ENCODE measurements at places on chromosomes 7 and 10. TPM values are rescaled to one million over a fixed set of nuclear protein-coding genes. Genes with fewer than 3 reads are reported as not detected.

- no peaks in the 10 kb centered on the region for H3K27me3 ChIP-seq
- no peak for DNase-seq
- peaks cover 15% of the 10 kb centered on the region for H3K36me3 ChIP-seq
- no peak overlapping the region for H3K4me3 ChIP-seq
Observed at GRCh38 chr7:85734823-85735222, 548.0 kb upstream of the SEMA3D start.

- H3K4me1 ChIP-seq = peaks cover 6% of the 10 kb centered on the region
- H3K27ac ChIP-seq = no peak overlapping the region
- H3K27me3 ChIP-seq = peaks cover 86% of the 10 kb centered on the region
- DNase-seq = peak; percentile 73
- no peak overlapping the region for H3K4me3 ChIP-seq
- H3K36me3 ChIP-seq = no peaks in the 10 kb centered on the region
Observed at GRCh38 chr7:150986099-150986512, 4.7 kb upstream of the NOS3 start.

DNA sequence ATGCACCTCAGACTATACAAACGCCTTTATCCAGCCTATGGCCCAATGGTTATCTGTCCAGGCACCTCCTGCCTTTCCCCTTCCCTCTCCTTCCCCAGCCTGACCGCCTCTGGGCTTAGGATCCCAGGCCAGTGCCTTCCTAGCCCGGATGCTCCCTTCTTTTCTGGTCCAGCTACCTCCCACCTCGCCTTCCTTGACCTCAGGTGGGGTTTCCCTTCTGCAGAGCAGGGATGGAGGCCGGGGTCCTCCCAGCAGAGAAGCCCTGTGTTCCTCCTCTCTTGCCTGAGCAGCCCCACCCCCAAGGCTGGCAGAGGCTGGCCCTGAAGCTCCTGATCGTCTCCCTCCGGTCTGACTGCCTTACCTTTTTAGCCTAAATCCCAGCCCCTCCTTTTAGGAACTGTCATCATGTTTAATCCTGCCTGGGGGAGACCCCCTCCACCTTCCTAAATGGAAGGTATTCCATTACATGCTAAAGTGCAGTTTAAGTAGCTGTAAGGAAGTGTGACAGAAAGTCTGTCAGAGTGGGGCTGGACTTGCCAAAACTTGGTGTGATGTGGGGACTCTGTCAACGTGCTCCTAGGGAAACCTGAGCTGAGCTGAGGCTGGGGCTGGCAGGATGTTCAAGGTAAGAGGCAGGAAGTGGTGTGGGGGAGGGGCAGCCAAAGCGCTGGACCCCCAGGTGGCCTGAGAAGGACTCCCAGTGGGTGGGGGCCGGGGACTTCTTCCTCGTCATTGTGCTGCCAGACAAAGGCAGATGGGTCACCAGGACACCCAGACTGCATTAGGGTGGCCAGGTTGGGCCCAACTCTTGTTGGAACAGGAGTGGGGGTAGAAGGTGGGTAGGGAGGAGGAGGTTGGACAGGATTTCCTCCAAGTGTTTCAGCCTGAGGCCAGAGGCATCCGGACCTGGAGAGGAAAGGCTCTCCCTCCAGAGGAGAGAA, 39.5 kb downstream of the LBX1 start:
- no peak for DNase-seq
- H3K27me3 ChIP-seq = peaks cover 32% of the 10 kb centered on the region
- H3K4me3 ChIP-seq = no peak overlapping the region
- H3K36me3 ChIP-seq = no peaks in the 10 kb centered on the region

DNA sequence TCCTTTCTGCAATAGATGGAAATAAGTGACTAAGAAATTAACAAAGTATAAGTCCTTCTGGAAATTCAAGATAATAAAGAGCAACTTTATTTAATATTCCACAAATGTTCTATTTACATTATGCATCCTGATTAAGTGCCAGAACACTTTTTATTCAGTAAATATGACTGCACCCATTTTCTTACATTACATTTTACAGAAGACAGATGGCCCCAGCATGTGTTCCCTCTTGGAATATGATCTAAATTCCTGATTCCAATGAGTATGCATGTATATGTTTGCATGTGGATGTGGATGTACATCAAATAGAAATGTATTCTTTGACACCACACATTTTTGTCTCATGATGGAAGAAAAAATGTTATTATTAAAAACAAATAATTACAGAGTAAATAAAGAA, 628.7 kb upstream of the SEMA3D start:
- DNase-seq = no peak
- H3K36me3 ChIP-seq = no peaks in the 10 kb centered on the region
- H3K4me1 ChIP-seq = no peaks in the 10 kb centered on the region
- H3K27me3 ChIP-seq = no peaks in the 10 kb centered on the region
- no peak overlapping the region for H3K4me3 ChIP-seq

DNA sequence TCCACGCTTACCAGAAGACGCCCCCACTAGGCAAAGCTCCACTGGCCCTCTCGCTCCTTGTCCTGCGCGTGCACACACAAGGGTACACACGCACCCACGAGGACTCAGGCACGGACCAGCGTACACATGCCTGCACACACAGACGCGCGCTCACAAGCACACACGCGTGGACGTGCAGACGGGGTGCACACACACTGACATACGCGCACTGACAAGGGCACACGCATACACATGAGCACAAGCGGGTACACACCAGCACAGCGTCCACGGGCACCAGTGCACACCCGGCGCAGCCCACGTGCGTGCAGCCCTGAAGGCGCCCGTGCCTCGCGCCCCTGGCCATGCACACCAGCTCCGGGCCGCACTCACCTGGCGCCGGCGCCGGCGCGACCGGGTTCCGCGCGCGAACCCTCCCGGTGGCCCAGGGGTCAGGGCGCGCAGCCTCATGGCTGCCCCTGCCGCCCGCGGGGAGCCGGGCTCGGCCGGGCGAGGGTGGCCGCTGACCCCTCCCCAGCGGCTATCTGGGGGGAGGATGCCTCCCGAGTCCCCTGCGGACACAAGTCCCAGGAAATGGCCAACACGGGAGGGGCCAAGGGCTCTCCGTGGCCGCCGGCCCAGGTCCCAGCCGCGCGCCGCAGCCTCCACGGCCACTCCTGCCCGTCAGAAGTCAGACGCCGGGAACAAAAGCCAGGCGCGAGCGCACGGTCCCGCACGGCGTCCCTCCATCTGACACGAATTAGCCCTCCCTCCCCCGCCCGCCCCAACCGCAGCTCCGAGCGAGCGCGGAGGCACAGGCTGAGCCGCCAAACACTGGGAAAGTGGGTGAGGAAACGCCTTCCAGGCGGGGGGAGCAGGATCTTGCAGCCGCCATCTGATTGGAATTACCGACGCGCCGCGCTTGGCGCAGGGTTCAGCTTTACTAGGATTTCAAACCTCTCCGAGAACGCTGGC, 45.0 kb downstream of the TNS3 start:
- peak; percentile 63 for DNase-seq
- H3K27ac ChIP-seq = peak overlapping the region; percentile 96
- H3K4me1 ChIP-seq = peaks cover 83% of the 10 kb centered on the region
- peaks cover 3% of the 10 kb centered on the region for H3K36me3 ChIP-seq
- H3K27me3 ChIP-seq = no peaks in the 10 kb centered on the region
- H3K4me3 ChIP-seq = peak overlapping the region; percentile 77

- H3K27me3 ChIP-seq = peaks cover 4% of the 10 kb centered on the region
- H3K4me3 ChIP-seq = no peak overlapping the region
- H3K4me1 ChIP-seq = no peaks in the 10 kb centered on the region
- no peak overlapping the region for H3K27ac ChIP-seq
Observed at GRCh38 chr10:131226446-131227162, 84.9 kb downstream of the TCERG1L start.

- H3K4me3 ChIP-seq = no peak overlapping the region
- no peak overlapping the region for H3K27ac ChIP-seq
- no peaks in the 10 kb centered on the region for H3K4me1 ChIP-seq
Observed at GRCh38 chr10:70533189-70533558, 54.6 kb downstream of the PALD1 start.

GRCh38 chr10:3951993-3952392, 167.0 kb upstream of the KLF6 start:
- peak overlapping the region; percentile 25 for H3K27ac ChIP-seq
- H3K36me3 ChIP-seq = no peaks in the 10 kb centered on the region
- DNase-seq = no peak

DNA sequence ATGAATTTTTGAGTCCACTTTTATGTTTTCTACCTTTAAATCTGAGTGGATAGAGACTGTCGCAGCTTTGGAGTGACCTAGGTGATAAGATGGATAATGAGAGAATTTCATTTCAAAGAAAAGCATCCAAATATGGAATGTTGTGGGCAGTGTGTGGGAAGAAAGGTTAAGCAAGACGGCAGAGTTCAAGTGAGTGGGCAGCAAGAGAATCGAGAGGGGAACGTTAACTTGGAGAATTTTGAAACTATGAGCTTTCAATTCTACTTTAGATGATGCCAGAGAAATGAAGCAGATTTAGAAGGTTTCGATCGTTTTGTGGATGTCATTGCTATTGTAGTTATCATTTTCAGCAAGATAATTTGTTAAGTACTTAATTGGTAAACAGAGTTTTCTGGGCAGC, 73.0 kb downstream of the XRCC2 start:
- no peak overlapping the region for H3K27ac ChIP-seq
- H3K4me1 ChIP-seq = no peaks in the 10 kb centered on the region
- H3K4me3 ChIP-seq = no peak overlapping the region
- H3K36me3 ChIP-seq = no peaks in the 10 kb centered on the region
- H3K27me3 ChIP-seq = no peaks in the 10 kb centered on the region
- DNase-seq = no peak

DNA sequence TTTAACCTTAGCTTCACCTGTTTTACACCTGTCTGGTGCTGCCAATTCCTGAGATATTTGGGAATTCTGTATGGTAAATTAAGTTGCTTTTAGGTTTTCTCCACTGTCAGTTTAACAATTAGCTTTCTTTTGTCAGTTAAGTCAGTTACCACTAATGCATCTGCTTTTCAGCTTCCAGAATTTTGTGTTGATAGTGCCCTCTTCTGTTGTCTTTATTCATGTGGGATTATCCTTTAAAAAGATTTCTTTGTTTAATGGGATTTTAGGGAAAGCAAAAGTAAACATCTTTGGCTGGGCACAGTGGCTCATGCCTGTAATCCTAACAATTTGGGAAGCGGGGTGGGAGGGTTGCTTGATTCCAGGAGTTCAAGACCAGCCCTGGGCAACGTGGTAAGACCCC, 8.1 kb downstream of the TFAM start:
- H3K27ac ChIP-seq = no peak overlapping the region
- no peaks in the 10 kb centered on the region for H3K4me1 ChIP-seq
- H3K27me3 ChIP-seq = no peaks in the 10 kb centered on the region
- peaks cover 30% of the 10 kb centered on the region for H3K36me3 ChIP-seq
- H3K4me3 ChIP-seq = no peak overlapping the region

Gene MEIG1
- total RNA-seq = 0.77 TPM

Gene GSTO1
- total RNA-seq = 65.5 TPM

Gene PTPRN2
- 2.1 TPM for total RNA-seq

Gene ANKRD61
- 0.29 TPM for total RNA-seq

Gene PAPOLB
- 0.22 TPM for total RNA-seq

Gene SPAM1
- not detected for total RNA-seq

Gene AHR
- total RNA-seq = 45.6 TPM

Gene GJC3
- total RNA-seq = not detected

All from mesothelial cell of epicardium (in vitro differentiated cells).